CMK (cell line): ENCODE measurements at places on chromosomes 3 and 15.

DNA sequence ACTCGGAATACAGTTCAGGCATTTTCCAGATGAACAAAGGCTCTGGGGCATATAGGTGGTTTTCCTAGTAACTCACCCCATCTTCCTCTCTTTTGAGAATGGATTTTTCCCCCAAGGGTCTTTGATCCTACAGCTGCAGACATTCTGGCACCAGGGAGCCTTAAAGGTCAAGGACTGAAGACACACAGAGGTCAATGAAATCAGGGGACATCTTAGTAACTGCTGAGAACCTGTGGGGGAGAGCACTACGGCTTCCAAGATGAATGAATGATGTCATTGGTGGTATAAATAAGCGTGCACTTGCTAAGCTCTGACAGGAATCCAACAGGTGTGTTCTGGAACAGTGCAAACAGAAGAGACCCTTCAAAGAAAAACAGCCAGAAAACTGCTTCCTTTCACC, 36.3 kb downstream of the TMEM212 start:
- DNase-seq: no peak

- no peak for DNase-seq
These were observed 178.4 kb upstream of the CDIN1 start for GRCh38 chr15:36400936-36401585.

DNA sequence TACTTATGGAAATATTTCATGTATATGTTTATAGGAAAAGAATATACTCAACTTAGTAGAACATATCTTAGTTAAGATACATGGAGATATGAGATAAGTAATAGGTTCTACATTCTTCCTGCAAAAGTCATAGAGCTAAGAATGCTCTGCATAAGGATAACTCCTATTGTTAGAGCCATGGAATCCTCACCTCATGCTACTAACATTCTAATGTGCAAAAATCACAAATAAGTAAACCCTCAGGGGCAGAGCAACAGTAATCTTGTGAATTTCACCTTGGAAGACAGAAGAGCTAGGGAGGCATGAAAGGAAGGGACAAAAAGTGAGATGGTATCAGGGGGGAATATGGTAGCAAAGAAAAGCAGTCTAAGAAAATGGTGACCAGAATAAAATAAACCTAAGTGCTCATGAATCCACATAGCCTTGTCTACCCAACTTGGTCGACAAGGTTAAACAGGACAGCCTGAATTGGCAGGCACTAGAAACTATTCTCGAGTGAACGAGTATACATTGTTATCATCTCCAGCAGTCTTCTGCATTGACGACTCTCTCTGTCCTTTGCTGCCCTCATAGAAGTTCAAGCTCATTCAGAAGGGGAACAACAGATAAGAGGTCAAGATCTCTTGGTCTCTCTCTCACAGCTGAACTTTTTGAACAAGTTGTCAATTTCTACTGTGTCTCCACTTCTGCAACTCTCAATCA, 52.8 kb downstream of the XRN1 start:
- DNase-seq: no peak

- no peak for DNase-seq
These were observed 23.8 kb downstream of the TNIK start for GRCh38 chr3:171436380-171436779.

DNA sequence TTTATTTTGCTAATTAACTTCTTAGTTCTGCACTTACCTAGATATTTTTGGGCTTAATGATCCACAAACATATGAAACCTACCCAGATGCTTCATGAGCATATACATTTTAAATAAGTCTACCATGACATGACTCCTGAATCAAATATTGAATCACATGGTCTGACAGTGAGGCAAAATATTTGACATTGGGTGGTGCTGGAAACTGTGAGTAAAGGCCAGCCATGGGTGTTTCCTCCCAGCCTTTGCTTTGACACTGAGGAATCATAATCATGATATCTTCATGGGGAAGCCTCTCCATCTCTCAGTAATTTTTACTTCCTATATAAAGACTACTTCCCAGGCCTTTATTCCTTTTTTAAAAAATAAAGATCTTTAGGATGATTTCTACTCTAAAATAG, 22.8 kb upstream of the SSR3 start:
- DNase-seq: no peak

GRCh38 chr15:96053031-96053780, 277.3 kb upstream of the NR2F2 start:
- DNase-seq: no peak

GRCh38 chr3:191343115-191343514, 12.8 kb upstream of the UTS2B start:
- no peak for DNase-seq

DNA sequence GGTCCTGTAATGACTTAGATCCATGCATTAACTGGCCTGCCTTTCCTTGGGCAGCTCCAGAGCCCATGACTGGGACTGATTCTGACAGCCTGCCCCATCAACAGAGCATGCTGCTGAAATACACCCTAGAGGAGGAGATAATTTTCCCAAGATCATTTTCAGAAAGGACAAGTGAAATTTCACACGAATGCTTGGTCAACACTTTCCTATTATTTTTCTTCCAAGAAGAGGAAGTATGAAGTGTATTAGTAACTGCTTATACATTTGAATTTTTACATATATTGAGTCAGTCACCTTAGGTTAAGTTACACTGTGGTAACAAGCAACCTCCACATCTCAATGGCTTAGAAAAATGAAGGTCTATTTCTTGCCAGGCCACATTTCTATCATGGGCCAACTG, 9.7 kb upstream of the NMNAT3 start:
- no peak for DNase-seq

DNA sequence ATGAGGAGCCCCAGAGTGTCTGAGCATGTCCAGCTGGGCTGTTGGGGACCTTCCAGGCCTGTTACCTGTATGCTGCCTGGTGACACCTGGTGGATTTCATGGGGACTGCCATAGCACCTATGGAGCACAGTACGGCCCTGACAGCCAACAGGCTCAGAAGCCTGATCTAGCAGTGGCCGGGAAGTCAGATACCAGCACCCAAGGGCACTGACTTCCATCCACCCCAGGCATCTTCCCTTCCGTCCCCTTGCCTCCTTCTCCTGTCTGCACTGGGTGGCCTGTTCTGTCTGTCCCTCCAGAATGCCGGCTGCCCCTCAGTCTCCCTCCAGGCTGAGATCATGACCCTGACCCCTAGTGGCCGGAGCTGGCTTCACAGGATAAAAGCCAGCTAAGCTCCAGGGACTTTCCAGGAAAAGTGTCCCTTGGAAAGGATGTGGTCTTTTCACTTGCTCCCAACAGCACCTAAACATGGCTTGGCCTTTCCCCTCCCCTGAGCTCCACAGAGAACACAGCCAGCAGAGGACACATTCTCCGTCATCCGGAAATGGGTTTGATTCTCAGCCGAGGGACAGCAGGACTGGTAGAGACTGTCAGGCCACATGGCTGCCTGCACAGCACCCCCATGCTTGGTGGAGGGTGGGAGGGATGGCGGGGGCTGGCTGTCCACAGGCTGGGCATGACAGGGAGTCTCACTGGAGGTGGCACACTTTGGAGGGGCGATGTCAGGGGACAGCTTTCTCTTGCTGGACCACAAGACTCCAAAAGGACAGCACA, 9.5 kb downstream of the RPS17 start:
- no peak for DNase-seq

DNA sequence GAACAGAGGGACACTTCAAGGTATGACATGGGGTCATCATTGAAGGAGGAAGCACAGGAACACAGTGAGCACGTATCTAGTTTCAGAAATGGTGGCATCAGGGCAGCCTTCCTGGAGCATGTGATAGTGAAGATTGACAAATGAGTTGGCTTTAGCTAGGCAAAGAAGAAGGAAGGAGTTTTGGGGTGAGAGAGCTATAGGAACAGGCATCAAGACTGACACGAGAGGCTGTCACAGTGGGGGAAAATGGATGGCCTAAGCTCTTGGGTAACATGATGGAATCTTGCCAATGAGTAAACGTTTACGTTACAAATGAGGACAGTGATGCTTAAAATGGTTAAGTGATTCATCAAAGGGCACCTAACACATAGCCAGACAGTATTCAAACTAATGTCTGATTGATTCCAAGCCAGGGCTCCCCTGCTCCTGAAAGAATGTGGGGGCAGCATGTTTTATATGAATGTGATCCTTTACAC, 23.1 kb upstream of the GPR171 start:
- no peak for DNase-seq

DNA sequence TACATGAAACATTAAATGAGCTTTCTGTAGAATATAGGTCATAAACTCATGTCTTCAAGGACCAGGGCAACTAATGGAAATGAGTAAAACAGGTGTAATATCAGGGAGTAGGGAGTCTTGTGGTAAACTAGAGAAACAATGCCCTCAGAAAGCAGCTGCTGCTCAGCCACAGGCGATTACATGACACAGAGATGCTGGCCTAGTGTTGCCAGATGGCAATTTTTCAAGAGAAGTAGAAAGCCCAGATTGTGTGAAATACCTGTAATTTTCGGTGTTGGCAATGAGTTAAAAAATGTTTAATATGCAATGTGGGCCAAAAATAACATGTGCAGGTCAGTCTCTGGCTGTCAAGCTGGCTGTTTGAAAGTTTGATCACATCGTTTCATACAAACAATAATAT, 23.4 kb downstream of the NCEH1 start:
- no peak for DNase-seq

- DNase-seq: no peak
These were observed 329.2 kb upstream of the LRRC3B start for GRCh38 chr3:26293329-26293844.

- no peak for DNase-seq
These were observed 99.3 kb downstream of the SENP2 start for GRCh38 chr3:185685231-185686035.

GRCh38 chr15:79872358-79873017, 24.3 kb downstream of the MTHFS start:
- DNase-seq: no peak

- no peak for DNase-seq
These were observed 66.3 kb upstream of the ACAD9 start for GRCh38 chr3:128813097-128813496.

DNA sequence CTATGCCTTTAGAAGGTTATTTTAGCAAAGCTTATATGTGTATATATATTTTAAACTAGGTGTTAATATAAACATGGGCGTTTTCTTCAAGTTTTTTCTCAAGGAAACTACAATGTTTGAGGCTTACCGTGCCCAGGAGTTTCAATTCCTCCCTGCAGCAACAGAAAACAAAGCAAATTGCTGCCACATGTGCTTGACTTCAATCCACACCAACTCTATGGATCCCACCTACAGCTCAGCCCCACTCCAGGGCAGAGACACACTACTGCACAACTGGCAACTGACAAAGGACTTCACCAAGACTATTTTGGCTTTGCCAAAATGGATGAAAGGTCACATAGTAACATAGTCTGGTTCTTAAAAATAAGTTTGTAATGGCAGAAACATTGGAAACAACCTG, 346.6 kb downstream of the ERC2 start:
- no peak for DNase-seq

DNA sequence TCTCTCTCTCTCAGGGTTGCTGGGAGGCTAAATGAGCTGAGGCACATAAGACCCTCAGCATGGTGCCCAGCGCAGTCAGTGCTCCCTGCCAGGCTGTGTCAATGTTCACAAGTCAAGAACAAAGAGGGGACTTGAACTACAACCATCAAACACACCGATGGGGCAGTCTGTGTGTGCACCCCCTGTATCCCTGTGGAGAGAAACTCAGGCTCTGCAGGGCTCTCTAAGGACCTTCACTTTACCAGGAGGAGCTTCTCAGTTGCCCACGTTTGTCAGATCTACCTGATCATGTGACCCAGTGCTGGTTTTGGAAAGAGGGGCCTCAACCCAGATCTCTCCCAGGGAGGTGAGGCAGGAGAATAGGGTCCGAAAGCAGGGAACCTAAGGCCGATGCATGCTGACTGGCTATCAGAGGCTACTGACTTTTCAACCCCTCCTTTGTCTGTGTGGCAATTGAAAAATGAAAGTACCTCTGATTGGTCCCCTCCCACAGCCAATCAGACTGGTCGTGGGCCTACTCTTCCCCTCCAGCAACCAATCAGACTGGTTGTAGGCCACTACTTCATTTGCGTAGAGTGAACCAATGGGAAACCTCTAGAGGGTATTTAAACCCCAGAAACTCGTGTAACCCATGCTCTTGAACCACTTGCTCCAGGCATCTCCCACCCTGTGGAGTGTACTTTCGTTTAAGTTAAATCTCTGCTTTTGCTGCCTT, 34.0 kb downstream of the RHCG start:
- DNase-seq: no peak

GRCh38 chr15:63888146-63888545, 54.4 kb upstream of the HERC1 start:
- no peak for DNase-seq

GRCh38 chr15:89128320-89129122, 40.3 kb downstream of the ABHD2 start:
- no peak for DNase-seq

GRCh38 chr3:52054661-52055511, 1.5 kb downstream of the DUSP7 start:
- DNase-seq: no peak

DNA sequence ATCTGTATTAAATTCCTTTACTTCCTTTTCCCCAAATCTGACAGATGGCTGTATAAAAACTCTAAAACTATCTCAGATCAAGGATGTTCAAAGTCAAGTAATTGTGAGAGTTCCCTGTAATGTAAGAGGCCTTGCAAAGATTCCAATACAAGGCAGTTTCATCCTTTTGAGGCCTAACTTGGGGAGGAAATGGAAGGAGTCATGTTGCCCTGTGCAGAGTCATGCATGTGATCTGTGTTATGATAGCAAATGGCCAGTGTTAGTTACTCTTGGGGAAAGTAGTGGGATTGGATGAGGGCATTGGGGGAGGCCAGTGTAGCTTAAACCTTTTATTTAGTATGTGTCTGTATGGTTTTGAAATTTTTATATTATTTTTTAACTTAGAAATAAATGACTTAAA, 23.7 kb upstream of the FBXL22 start:
- no peak for DNase-seq

- DNase-seq: no peak
These were observed 3.6 kb upstream of the DPH6 start for GRCh38 chr15:35549567-35549966.

- no peak for DNase-seq
These were observed 22.1 kb upstream of the PRR23E start for GRCh38 chr3:127170814-127171213.

GRCh38 chr15:70100474-70101341, 3.0 kb upstream of the TLE3 start:
- no peak for DNase-seq

DNA sequence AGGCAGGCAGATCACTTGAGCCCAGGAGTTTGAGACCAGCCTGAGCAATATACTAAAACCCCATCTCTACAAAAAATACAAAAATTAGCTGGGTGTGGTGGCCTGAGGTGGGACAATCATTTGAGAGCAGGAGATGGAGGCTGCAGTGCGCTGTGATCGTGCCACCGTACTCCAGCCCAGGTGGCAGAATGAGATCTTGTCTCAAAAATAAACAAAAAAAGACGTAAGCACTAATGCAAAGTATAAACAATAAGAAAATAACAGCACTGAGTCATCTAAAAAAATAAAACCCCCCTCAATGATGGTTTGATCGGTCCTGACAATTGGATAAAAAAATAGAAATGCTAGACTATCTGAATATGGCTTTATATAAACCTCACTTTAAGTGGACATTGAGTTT, 3.6 kb downstream of the PPP1R2 start:
- no peak for DNase-seq

- no peak for DNase-seq
These were observed 229.8 kb downstream of the LPP start for GRCh38 chr3:188383748-188384147.

- DNase-seq: no peak
These were observed 369.3 kb upstream of the TRIM42 start for GRCh38 chr3:140308535-140308934.
